Endothelial cell of umbilical vein (primary cell): ENCODE measurements at places on chromosomes 5 and 9. TPM values are rescaled to one million over a fixed set of nuclear protein-coding genes. Genes with fewer than 3 reads are reported as not detected.
A peak's percentile ranks its signal among the peaks of the same experiment; 100 is the strongest.

NTNG2 gene
- 0.08 and 0.11 TPM in 2 replicates for polyA plus RNA-seq

TLX3 gene
- not detected in 2 replicates for polyA plus RNA-seq

GRCh38 chr5:14900693-14901461 is 29.3 kb upstream of the ANKH start:
- peak; percentile 8 for DNase-seq

- DNase-seq, result no peak
Measured at GRCh38 chr5:32173267-32174010, 680 bp downstream of the GOLPH3 start.

GRCh38 chr9:128372784-128373183 is 1.6 kb downstream of the URM1 start:
- DNase-seq, result peak; percentile 15
